ENCODE measurements at places on chromosomes 6 and 20. TPM values are rescaled to one million over a fixed set of nuclear protein-coding genes. Genes with fewer than 3 reads are reported as not detected.

- peaks cover 22% of the 10 kb centered on the region for H3K36me3 ChIP-seq
- H3K4me3 ChIP-seq = peak overlapping the region; percentile 43
- H3K4me1 ChIP-seq = peaks cover 58% of the 10 kb centered on the region
- peak overlapping the region; percentile 57 for H3K27ac ChIP-seq
- H3K27me3 ChIP-seq = peaks cover 15% of the 10 kb centered on the region
Observed at GRCh38 chr6:106084106-106084988, 1.8 kb upstream of the PRDM1 start.

DNA sequence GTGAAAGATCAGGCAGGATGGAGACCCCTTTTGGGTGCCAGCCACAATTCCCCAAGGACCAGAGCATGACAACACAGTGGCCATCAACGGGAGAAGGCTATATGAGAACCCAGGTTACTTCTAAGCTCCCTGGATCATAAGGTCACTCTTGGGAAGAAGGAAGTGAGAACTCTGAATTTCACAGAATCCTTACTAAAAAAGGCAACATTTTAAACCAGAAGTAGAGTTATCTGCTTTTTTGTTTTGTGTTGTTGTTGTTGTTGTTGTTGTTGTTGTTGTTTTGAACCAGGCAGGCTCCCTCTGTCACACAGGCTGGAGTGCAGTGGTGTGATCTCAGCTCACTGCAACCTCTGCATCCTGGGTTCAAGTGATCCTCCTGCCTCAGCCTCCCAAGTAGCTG lies 107.4 kb upstream of the TNFAIP3 start:
- H3K4me1 ChIP-seq = peaks cover 16% of the 10 kb centered on the region
- no peak overlapping the region for H3K27ac ChIP-seq
- H3K4me3 ChIP-seq = no peak overlapping the region
- H3K36me3 ChIP-seq = no peaks in the 10 kb centered on the region
- no peaks in the 10 kb centered on the region for H3K27me3 ChIP-seq

- no peaks in the 10 kb centered on the region for H3K27me3 ChIP-seq
- no peaks in the 10 kb centered on the region for H3K4me1 ChIP-seq
- no peak for DNase-seq
- H3K27ac ChIP-seq = no peak overlapping the region
- H3K36me3 ChIP-seq = no peaks in the 10 kb centered on the region
- H3K4me3 ChIP-seq = no peak overlapping the region
Observed at GRCh38 chr20:15319439-15319838, 982.0 kb upstream of the FLRT3 start.

- no peak for DNase-seq
- no peak overlapping the region for H3K27ac ChIP-seq
- H3K36me3 ChIP-seq = no peaks in the 10 kb centered on the region
Observed at GRCh38 chr6:33040157-33040556, 30.8 kb upstream of the HLA-DOA start.

GRCh38 chr20:25050501-25051350 lies 7.2 kb downstream of the ACSS1 start:
- peaks cover 11% of the 10 kb centered on the region for H3K27me3 ChIP-seq
- DNase-seq = no peak
- no peak overlapping the region for H3K4me3 ChIP-seq

GRCh38 chr20:62554214-62554897 lies 78.6 kb upstream of the GATA5 start:
- DNase-seq = no peak
- no peaks in the 10 kb centered on the region for H3K36me3 ChIP-seq
- no peak overlapping the region for H3K4me3 ChIP-seq
- peaks cover 3% of the 10 kb centered on the region for H3K4me1 ChIP-seq

DNA sequence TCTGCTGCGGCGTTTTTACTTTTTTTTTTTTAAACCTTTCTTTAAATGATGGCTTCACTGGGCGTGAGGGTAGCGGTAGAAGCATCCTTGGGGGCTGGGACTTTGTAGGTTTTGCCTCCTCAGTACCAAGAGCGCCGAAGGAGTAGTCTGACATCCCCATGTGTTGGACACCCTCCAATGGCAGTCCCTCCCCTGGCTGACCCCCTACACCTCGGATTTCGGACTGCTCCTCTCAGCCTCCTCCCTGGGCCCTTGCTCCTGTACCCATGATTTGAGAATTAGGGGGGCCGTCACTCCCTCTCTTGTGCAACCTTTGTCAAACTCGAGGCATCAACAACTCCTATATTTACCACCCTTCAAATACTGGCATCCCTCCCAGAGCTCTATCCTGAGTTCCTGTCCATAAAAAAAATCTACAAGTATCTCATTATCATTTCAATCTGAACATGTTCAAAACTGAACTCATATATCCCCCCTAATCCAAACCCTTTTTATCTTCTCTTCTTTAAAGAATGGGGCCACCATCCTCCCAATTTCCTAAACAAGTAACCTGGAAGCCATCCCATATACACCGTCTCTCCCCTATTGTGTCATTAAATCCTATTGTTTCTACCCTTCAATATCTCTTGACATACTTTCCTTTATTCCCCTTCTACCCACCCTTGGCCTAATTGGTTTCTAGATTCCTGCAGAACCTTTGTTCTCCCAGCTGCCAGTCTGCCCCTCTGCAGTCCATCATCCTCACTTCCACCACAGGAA lies 1.2 kb upstream of the ARFGEF3 start:
- peak overlapping the region; percentile 72 for H3K4me3 ChIP-seq
- H3K27me3 ChIP-seq = peaks cover 59% of the 10 kb centered on the region
- H3K36me3 ChIP-seq = no peaks in the 10 kb centered on the region
- no peak for DNase-seq

DNA sequence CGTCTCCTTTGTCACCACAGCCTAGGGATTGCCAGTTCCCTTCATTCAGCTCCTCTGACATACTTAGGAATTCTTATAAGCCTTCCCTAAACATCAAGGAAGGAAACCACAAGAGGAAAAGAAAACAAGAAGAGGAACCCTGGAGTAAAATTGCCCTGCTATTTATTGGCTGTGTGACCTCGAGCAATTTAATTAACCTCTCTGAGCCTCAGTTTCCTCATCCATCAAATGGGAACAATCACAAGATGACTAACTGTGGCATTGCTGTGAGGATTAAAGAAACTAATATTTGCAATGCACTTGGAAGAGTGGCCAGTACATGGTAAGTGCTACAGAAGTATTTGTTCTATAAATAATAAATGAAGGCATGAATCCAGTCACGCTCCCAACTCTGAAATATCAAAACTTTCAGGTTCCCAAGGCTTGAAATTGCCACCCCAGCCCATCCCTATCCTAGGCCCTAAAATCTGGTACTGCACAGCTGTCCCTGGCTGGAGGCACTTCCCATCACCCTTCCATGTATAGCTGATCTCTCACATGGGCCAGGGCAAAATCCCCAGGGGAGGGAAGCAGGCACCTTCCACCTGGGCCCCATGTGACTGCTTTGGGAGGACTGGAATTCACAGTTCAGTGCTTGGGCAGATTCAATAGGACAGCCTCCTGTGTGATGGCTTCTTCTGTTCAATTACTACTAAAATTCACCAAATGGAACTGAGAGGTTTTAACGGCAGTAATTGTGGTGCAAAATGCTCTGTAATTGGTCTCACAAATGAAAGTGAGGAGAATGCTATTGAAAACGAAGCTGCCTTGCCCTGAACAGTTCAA lies 78.0 kb upstream of the MAFB start:
- H3K4me1 ChIP-seq = no peaks in the 10 kb centered on the region
- no peak overlapping the region for H3K27ac ChIP-seq
- DNase-seq = no peak
- H3K4me3 ChIP-seq = no peak overlapping the region
- no peaks in the 10 kb centered on the region for H3K36me3 ChIP-seq
- peaks cover 8% of the 10 kb centered on the region for H3K27me3 ChIP-seq

DNA sequence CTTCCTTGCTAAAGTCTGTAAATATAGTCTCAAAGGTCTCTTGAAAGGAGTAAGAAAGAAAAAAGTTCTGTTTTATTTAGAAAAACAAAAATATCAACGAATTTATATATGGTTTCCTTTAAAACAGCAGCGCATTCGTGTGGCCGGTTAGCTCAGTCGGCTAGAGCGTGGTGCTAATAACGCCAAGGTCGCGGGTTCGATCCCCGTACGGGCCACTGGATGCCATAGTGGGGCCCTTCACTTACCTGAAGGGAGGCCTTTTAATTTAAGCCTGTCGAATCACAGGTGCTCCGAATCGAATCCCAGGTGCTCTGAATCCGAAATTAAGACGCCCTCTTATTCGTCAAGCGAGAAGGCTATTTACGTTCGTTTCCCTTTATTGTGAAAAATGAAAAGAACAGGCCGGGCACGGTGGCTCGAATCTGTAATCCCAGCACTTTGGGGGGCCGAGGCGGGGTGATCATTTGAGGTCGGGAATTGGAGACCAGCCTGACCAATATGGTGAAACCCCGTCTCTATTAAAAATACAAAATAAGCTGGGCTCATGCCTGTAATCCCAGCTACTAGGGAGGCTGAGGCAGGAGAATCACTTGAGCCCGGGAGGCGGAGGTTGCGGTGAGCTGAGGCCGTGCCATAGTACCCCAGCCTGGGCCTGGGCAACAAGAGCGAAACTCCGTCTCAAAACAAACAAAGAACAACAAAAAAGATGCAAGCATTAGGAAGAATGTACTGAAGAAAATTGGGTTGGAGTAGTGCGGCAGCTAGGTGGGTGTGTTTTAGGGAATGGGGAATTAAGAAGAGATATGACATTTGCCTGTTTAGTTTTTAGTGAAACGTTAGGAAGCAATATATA lies 195.8 kb upstream of the ZNF184 start:
- peaks cover 41% of the 10 kb centered on the region for H3K4me1 ChIP-seq
- H3K27ac ChIP-seq = peak overlapping the region; percentile 60
- H3K27me3 ChIP-seq = peaks cover 66% of the 10 kb centered on the region
- peaks cover 6% of the 10 kb centered on the region for H3K36me3 ChIP-seq

DNA sequence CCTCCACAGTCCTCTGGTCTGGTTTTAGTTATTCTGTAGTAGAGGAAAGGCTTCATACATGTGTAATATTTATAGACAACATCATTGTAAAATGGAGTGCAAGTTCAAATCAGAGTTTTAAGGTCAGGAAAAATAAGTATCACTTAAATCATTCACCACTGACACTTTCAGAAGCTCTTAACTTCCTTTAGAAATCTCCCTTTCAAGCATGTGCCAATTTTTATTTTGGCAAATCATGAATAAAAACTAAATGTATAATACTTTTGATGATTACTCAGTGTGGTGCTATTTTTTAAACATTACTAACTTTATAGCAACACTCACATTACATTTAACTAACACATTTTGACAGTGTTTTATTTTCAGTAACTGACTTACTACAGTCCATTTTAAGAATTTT lies 112.2 kb downstream of the OGFRL1 start:
- no peak overlapping the region for H3K4me3 ChIP-seq
- H3K36me3 ChIP-seq = no peaks in the 10 kb centered on the region
- H3K4me1 ChIP-seq = no peaks in the 10 kb centered on the region
- H3K27ac ChIP-seq = no peak overlapping the region
- DNase-seq = no peak
- no peaks in the 10 kb centered on the region for H3K27me3 ChIP-seq

- H3K4me1 ChIP-seq = peaks cover 4% of the 10 kb centered on the region
- H3K4me3 ChIP-seq = no peak overlapping the region
- DNase-seq = no peak
- H3K27me3 ChIP-seq = no peaks in the 10 kb centered on the region
Observed at GRCh38 chr20:35680452-35681183, 15.9 kb upstream of the CPNE1 start.

PNLDC1 gene
- total RNA-seq = 0.97 TPM

POPDC3 gene
- total RNA-seq = not detected

SLC17A1 gene
- 0.28 TPM for total RNA-seq

TUBB1 gene
- total RNA-seq = not detected

KIF16B gene
- 8.1 TPM for total RNA-seq

LPA gene
- total RNA-seq = not detected

WFDC12 gene
- not detected for total RNA-seq

Measured in activated CD4-positive, alpha-beta T cell treated with anti-CD3 and anti-CD28 coated beads, Interleukin-2, amount 10 ng/mL, durations not matched to agents 24 days and 14 days (primary cell).